Fibroblast of skin of abdomen (primary cell): ENCODE measurements at places on chromosomes 1 and 21.
A peak's percentile ranks its signal among the peaks of the same experiment; 100 is the strongest.

- no peak for DNase-seq
These were observed 141.7 kb upstream of the SOD1 start for GRCh38 chr21:31517664-31518414.

- no peak for DNase-seq
These were observed 132.5 kb upstream of the FGGY start for GRCh38 chr1:59164371-59164770.

GRCh38 chr1:17315542-17316130, 7.6 kb downstream of the PADI4 start:
- no peak for DNase-seq

GRCh38 chr1:15981679-15982078, 5.8 kb upstream of the ZBTB17 start:
- DNase-seq = no peak

DNA sequence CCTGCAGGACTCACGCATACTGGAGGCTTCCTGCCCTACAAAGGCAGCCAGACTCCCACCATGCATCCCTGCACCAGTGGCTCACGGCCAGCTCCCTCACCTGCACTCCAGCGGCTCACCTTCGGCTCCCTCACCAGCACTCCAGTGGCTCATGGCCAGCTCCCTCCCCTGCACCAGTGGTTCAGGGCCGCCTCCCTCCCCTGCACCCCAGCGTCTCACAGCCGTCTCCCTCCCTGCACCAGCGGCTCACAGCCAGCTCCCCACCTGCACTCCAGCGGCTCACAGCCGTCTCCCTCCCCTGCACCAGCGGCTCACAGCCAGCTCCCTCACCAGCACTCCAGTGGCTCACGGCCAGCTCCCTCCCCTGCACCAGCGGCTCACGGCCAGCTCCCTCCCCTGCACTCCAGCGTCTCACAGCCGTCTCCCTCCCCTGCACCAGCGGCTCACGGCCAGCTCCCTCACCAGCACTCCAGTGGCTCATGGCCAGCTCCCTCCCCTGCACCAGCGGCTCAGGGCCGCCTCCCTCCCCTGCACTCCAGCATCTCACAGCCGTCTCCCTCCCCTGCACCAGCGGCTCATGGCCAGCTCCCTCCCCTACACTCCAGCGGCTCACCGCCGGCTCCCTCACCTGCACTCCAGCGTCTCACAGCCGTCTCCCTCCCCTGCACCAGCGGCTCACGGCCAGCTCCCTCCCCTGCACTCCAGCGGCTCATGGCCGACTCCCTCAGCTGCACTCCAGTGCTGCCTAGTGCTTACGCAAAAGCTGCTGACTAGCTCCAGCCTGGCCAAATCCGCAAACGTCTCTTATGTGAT, 324.5 kb downstream of the NPHP4 start:
- DNase-seq = no peak

GRCh38 chr1:35453031-35453430, 104.2 kb downstream of the KIAA0319L start:
- no peak for DNase-seq

DNA sequence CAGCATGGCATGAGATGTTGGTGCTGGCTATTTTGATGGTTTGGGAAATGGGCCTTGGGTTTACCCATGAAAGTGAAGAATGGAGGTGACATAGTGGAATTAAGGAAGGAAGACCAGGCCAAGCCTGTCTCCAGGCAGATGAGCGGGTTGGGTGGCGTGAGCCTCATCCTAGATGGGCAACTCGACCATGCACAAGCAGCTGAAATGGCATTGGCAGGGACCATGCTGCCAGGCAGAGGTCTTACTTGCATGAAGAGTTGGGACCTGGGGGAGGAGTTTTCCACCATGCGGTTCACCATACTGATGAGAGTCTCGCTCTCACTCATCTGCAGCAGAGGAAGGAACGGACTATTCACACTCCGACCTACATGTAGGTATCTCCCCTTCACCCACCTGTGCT, 37.5 kb upstream of the GOLT1A start:
- DNase-seq = no peak

- DNase-seq = no peak
These were observed 39.7 kb downstream of the LRRC8C start for GRCh38 chr1:89672489-89673183.

DNA sequence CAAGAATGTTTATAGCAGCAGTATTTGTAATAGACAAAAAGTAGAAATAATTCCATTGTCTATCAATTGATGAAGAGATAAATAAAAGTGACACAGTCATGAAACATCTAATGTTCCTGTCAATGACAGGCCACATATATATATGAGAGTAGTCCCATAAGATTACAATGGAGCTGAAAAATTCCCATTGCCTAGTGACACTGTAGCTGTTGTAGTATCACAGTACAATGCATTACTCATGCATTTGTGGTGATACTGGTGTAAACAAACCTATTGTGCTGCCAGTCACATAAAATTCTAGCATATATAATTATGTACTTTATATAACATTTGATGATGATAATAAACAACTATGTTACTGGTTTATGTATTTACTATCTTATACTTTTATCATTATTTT, 141.9 kb upstream of the LYPLAL1 start:
- DNase-seq = no peak

DNA sequence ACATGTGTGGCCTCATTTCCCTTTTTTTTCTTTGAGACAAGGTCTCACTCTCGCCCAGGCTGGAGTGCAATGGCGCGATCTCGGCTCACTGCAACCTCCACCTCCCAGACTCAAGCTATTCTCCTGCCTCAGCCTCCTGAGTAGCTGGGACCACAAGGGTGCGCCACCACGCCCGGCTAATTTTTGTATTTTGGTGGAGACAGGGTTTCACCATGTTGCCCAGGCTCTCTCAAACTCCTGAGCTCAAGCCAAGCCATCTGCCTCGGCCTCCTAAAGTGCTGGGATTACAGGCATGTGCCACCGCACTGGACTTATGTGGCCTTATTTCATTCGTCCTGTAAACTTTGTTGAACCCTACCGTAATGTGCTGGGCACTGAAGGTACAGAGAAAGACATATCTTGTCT, 569 bp upstream of the WARS2 start:
- DNase-seq = peak; percentile 18

- DNase-seq = peak; percentile 28
These were observed 164.8 kb downstream of the USP25 start for GRCh38 chr21:15894596-15894995.

DNA sequence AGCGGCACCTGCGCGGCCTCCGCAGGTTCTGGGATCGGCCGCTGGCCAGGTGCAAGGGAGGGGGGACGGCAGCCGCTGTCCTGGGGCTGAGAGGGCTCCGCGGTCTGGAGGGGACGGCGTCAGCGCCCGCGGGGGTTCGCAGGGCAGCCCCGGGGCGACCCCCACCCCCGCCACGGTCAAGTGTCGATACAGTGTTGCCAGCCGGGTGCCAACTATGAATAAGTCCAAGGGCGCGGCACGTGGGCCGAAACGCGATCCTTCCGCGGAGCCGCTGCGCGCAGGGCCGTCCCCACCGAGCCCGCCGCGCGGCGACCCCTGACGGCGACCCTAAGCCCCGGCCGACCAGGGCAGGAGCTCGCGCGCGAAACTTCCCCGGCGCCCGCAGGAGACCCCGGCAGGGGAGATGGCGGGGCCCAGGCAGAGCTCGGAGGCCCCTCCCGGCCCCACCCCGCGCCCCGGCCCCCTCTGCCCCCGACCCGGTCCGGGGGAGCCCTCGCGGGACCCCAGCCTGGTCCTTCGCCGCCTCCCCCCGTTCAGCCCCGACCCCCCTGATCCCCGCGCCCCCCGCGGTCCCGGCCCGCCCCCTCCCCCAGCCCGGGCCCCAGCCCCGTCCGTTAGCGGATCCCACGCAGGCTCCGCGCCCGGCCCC, 586 bp upstream of the AGPAT3 start:
- peak; percentile 27 for DNase-seq

DNA sequence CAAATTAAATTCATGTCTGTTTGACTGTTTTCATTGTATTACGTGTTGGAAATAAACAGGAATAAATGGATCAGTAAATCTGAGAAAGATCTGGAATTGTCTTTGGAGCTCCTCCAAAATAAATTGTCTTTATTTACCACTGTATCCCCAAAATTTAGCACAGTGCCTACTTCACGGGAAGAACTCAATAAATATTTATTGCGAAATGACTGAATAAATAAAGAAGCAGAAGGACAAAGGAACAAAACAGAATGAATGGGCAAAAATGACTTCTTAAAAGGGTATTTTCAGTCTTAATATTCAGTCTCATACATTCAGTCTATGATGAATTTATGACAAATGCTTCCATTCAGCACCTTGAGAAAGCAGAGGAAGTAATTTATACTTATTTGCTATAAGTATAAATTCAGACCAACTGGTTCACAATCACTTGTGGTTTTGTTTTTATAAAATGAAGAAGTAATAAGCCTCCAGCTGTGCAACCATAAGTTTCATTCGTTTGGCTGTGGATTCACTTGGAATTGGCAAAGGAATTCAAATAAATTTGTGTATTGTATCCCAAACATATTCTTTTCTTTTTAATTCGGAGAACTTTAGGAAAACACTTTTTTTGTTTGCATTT, 19.2 kb upstream of the PRKAA2 start:
- no peak for DNase-seq

DNA sequence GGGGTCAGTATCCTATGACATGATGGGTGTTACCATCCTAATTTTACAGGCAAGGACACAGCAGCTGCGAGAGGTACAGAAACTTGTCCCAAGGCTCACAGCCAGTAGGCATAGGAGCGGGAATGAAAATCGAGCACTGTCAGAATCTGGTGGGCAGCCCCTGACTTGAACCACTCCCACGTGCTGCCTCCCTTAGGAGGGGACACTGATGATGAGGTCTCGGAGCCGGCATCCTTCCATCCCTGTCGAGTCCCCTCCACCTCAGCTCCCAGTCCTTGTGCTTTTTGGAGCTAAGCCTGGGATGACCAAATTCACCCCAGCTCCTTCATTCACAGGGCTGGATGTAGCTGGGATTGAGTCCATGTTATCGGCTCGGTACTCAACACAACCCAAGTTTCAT, 49.0 kb downstream of the B3GALT5 start:
- DNase-seq = no peak

DNA sequence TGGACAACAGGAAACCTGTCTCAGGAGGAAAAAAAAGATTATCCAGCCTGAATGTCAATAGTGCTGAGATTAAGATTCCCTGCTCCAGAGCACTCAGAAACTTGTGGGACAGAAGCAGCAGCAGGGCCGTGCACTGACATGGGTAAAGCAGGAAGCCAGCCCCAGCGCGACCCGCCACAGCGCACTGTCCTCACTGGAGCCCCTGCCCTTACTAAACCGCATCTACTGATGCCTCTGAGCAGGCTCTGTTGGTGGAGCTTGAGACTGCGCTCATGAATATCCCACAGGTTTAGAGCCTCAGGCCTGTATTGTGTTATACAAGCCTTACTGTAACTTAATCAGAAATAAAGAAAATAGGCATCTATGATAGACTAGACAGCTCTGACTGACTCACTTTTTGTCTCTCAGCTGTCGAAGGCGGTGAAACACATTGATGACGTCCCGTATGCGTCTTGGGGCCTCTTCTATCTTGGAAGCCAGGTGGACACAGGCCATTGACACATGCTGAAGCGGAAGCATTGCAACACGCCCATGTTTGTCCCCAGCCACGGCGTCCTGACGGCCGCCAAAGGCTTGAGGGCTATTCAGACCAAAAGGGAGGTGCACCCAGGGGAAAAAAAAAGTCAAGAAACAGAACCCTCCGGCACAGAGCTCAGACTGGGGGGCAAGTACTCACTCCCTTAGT, 1.2 kb downstream of the CCNL2 start:
- no peak for DNase-seq

GRCh38 chr1:40391688-40392145, 18.2 kb downstream of the SMAP2 start:
- DNase-seq = no peak

DNA sequence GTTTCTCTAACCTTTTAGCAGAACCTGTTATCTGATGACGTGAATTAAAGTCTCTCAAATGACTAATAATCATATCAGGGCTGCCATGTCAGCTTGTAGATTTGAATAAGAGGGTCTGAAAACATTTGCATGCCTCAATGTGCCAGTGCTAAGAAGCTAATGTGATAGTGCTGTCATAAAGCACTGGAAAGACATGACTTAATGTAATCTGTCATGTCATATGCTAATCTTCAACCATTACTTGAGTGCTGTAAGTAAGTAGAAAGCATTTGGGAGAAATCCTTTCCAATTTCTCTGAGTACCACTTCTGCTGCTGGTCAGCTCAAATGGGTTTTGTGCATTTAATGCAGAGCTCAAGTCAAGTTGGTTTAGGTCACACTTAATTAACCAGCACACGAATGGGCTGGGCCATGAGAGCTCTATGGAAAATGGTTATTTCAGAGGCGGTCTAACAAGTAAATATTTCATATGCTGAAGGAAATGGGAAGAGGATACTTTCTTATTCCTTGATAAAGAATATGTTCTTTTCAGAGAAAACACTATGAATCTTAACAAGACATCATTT, 609.2 kb downstream of the LMO4 start:
- DNase-seq = no peak

DNA sequence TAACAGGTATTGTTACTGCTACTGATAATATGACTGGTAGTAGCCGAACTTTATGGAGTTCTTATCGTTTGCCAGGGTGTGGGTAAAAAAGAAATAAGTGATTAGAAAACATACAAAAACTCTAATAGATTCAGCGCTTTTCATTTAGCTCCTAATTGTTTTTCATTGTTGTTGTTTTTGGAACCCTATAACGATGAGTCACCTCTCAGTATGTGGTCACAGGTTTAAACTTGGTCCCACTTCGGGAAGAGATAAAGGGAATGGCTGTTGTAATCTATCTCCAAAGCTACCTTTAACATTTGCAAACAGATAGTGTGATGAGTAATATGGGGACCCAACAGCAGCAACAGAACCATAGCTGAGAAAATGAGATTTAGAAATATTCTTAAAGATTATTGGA, 62.7 kb upstream of the BCL10 start:
- no peak for DNase-seq

- peak; percentile 41 for DNase-seq
These were observed 953 bp downstream of the TRIM46 start for GRCh38 chr1:155174324-155175280.

DNA sequence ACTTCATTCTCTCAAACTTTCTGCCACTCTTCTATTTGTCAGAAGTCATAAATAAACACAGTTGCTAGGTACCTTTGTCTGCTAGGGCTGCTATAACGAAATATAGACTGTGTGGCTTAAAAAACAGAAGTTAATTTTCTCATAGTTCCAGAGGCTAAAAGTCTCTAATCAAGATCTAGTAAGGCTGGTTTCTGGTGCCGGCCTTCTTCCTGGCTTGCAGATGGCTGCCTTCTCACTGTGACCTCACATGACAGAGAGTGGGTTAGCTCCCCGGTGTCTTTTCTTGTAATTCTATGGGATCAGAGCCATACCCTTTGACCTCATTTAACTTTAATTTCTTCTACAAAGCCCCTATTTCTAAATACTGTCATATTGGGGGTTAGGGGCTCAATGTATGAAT, 5.9 kb downstream of the PDC start:
- no peak for DNase-seq

DNA sequence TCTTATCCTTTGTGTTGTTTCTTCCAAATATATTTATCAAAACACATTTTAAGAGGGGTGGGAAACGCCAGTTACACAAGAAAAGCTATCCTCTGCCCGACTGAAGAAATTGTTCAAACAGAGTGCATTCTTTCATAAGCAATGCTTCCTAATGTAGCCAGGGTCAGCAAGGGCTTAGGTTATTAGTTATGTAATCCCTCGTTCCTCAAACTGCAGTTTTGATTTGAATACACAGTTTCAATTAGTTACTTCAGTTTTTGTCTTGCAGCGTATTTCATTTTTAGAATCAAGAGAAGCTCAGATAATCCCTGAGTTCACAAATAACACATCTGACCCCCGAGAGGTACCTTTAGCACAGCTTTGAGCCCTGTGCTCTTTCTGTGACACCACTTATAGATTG, 141.7 kb upstream of the NRIP1 start:
- DNase-seq = no peak
